ENCODE measurements at places on chromosomes 7 and 10.

DNA sequence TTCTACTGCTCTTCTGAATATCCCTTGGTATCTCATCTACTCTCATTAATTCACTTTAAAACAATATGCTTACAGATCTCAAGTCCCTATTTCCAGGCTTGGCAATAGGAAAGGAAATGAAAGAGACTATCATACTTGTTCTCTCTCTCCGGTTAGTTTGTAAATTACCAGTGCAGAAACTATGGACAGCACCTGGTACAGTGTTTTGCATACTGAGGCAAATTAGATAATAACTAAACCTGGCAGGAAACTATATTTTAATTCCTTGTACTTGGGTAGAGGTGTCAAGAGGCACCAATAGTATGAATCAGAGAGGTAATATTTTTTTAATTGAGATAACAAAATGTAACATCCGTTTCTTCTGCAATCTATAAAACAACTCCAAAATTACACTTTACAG, 97.7 kb upstream of the TMEM196 start:
- DNase-seq, result no peak

- no peak for DNase-seq
Measured at GRCh38 chr10:88227342-88228018, 355.6 kb downstream of the RNLS start.

- DNase-seq, result no peak
Measured at GRCh38 chr10:88028654-88029053, 165.2 kb downstream of the PTEN start.

DNA sequence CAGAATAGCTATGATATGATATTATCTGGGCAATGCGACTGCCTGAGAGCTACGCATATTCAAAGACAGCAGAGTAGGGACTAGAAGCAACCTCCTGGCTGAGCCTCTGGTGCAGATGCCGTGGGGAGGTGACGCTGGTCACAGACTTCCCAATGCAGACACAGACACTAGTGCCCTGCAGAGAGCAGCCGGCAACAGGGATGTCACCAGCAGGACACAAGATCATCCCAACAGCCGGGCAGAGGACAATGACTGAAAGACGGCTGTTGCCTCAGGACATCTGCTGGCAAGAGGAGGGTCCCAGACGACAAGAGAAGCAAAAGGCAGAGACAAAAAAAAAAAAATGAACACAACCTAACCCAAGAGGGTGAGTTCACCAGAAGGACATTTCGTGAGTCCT, 104.6 kb downstream of the CALN1 start:
- no peak for DNase-seq

- DNase-seq, result no peak
Measured at GRCh38 chr10:76436981-76437380, 1005.6 kb downstream of the LRMDA start.

- no peak for DNase-seq
Measured at GRCh38 chr7:158941821-158942605, 85.7 kb downstream of the DYNC2I1 start.

GRCh38 chr10:86958116-86958900, at the start of gene SNCG:
Gene SNCG, plus strand, starts transcription at chr10:86958599. Its CDS starts 99 bp downstream, at chr10:86958698.
- no peak for DNase-seq

DNA sequence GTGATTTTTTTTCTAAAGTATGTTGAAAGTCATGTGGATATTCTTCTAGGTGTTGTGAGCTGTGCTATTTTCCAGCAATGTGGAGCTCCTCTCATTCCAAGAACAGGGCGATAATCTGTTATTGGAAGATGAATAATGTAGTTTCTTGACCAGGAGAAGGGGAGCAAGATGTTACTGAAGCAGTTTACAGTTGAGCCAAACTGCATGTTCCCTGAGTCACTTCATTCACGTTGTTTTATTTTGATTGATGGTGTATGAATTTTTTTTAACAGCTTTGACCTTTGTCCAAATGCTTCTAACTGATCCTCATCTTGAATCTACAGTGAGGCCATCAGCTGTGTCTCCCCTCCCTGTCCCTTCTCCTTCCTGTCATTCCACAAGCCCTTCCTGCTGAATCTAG, 277.1 kb upstream of the KLF6 start:
- DNase-seq, result no peak

DNA sequence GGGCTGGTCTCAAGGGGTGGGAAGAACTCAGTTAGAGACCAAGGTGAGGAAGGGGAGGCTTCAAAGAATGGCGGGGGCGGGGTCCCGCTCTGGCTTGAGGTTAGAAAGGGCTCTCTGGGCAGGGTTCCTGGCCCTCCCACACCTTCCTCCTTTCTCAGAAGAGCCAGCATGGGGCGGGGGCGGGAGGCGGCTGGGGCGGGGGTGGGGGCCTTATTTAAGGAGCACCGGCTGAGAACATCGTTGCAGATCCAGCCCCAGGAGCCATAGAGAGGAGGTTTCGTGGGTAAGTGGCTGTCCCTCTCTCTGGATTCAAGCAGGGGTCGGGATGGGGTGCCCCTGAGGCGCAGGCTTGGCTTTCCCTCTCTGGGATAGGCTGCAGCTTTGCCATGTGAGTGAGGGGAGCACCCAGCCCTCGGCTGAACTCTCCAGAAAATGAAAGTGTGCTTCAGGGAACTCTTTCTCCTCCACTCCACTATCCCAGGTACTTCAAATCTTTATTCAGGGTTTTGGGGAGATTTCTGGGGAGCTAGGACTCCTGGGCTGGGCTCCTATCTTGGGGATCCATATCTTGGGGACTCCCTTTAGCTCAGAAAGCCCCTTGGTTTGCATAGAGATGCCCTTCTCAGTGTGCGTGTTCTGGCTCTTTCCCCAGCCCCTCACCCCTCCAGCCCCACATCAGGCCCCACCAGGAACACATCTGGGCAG, 3.3 kb upstream of the CUEDC2 start:
- no peak for DNase-seq
